ENCODE measurements at places on chromosomes 2 and 18. TPM values are rescaled to one million over a fixed set of nuclear protein-coding genes. Genes with fewer than 3 reads are reported as not detected.

The DNAH7 gene
- 0.94 TPM for total RNA-seq

The C2orf78 gene
- not detected for total RNA-seq

The NEURL3 gene
- 0.16 TPM for total RNA-seq

The LOXL3 gene
- total RNA-seq, result 23.6 TPM

The REG3A gene
- not detected for total RNA-seq

The APCDD1 gene
- not detected for total RNA-seq

The ACVR1 gene
- total RNA-seq, result 20.8 TPM

The ZNF385B gene
- total RNA-seq, result not detected

The UBE2E3 gene
- total RNA-seq, result 45.5 TPM

The STK39 gene
- total RNA-seq, result 10.3 TPM

The CLEC4F gene
- not detected for total RNA-seq

The GLI2 gene
- total RNA-seq, result 4.0 TPM

The OR6B2 gene
- total RNA-seq, result not detected

The ANKRD53 gene
- total RNA-seq, result 1.7 TPM

The AGXT gene
- total RNA-seq, result not detected

The IGFBP5 gene
- total RNA-seq, result 213 TPM

The LYG1 gene
- total RNA-seq, result 0.16 TPM
